Right forelimb (tissue), 1 donor: ENCODE measurements at places on chromosomes 11 and 22.
A peak's percentile ranks its signal among the peaks of the same experiment; 100 is the strongest.

DNA sequence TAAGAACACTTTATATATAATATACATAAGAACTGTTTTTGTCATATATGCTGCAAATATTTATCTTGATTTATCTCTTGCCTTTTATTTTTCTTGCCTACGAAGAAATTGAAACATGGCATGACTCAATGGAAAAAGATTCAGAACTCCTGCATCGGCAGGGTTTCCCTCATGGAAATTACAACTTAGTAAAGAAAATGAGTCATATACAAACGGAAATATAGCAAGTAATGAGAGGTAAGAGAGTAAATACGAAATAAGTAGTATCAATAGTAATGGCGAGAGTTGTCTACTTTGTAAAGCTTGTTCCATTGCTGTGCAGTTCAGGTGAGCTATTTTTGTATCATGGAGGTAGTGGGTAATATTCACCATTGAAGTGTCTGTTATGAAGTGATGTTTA lies 350.4 kb downstream of the DDX10 start:
- no peak for DNase-seq

DNA sequence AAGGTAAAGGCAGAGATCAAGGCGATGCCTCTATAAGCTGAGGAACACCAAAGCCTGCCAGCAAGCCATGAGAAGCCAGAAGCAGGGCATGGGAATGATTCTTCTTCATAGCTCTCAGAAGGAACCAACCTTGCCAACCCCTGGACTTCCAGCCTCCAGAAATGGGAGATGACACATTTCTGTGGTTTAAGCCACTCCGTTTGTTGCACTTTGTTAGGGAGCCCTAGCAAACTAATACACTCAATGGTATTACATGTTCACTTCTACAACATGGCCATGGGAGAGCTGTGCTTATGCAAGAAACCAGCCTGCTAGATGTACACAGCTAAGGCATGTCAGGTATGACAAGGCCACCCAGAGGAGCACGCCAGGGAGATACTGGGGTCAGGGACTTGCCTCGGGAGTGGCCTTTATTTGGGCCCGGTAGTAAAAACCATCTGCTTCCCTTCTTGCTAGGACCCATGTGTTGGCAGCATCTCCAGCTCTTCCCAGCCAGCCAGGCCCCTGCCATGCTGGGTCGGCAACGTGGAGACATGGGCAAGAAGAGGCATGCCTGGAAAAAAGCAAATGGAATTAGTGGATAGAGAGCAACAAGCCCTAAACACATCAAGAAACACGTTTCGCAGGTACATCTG lies 3.6 kb downstream of the C11orf16 start:
- DNase-seq: no peak

DNA sequence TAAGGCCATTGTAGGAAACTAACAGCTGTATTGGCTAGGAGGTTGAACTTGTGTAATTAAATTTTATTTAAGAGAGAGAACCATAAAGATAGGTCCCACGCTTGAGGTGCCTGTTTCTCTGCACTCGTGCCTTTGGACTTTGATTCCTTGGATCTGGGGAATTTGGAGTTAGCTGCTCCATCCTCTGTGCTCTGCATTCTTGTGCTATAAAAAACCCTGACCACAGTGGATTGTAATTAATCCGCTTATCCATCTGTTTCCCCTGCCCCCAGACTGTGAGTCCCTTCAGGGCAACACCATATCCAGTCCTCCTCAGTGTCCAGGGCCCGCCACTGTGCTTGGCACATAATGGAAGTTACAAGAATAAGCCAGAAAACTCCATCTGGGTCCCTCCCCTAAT lies 169.8 kb downstream of the SPON1 start:
- DNase-seq: no peak

GRCh38 chr22:39106326-39106725 lies 9.3 kb downstream of the APOBEC3H start:
- no peak for DNase-seq

DNA sequence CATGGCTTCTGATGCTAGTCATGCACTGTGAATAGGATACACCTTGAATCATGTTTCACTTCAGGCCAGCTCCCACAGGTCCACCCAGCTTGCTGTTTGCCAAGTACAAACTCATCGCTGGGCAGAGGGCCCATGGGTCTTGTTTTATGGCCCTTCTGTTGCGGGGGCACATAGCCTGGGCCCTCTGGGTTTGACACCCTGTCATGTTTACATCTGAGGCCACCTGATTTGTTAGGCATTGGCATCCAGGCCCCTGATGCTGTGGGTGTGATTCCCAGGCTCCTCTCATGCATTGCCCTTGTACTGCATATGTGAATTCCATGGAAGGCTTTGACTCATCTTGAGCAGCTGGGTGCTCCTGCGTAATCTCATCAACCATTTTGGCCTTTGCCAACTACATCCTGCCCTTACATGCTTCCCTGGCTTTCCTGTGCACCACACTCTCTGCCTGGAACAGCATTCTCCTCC lies 32.6 kb downstream of the PPFIBP2 start:
- no peak for DNase-seq

- DNase-seq: no peak
Measured at GRCh38 chr11:44255406-44256071, 54.4 kb downstream of the ALX4 start.

GRCh38 chr11:73962101-73962705 lies 11.4 kb downstream of the DNAJB13 start:
- no peak for DNase-seq

DNA sequence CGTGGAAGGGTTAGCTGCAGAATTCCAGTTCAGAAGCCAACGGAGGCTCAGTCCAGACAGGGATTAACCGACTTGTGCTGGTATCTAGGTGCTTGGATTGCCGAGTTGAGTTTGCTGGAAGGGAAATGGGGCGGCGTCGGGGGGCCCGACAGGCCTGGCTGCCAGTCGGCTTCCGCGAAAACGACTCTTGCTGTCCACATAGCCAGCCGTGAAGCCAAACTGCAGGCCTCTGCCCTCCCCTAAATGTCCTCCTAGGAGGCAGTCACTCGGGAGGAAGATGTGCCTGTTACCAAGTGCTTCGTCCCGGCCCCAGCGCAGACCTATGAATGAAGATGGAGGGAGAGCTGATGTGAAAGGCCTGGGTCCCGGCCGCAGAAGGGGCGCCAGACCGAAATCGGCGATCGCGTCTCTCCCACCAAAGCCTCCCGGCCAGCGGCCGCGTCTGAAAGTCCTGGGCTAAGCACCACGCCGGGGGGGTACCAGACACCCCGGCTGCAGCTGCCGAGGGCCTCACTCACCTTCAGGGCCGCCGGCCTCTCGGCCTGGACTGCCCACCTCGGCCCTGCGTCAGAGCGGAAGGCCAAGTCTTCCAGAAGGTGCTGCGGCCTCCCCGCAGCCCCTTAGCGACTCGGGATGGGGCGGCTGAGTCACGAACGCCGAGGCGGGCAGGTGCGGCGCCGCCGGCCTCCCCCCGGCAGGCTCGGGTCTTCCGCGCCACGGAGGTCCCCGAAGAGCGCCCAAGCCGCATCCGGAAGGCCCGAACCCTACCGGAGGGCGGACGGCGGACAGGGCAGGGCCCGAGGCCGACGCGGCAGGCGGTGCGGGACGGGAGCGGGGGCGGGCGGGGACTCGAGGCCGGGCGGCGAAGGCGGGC lies 7.5 kb downstream of the DPAGT1 start:
- peak; percentile 66 for DNase-seq

DNA sequence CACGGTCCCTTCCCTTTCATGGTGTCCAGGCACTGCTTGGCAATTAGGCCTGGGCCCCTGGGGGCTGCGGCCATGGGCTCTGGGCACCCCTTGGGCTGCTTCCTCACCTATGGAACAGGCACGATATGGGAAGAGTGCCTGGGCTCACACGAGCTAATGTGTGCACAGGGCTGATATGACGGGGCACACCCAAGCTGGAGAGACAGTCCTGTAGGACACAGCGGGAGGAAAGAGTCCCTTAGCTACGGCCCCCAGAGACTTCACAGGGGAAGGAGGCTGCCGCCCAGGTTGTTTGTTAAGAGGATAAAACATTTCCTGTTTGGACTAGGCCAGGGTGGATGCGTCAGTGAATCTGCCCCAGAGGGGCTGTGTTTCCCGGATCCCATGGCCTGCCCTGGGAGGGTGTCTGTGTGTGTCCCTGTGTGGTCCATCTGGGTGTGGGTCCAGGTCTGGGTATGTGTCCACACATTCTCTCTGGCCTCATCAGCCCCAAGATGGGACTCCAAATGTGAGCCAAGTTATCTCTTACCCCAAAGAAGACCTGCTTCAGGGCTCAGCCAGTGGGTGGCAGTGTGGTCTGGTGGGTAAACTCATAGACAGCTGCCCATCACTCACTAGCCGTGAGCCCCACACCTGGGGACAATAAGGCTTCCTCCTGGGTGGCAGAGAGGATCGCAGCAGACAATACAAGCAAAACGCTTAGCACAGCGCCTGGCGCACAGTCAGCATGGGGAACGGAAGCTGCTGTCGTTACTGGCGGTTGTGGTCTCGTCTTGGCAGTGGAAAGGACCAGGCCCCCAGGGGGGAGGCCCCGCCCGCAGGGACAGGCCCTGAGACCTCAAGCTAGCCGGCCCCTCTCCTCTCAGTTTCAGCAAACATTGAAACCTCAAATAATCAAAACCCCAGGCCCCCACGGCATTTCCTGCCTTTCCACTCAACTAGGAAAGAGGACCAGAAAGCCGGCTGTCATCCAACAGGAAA lies 3.2 kb upstream of the EMID1 start:
- peak; percentile 70 for DNase-seq

DNA sequence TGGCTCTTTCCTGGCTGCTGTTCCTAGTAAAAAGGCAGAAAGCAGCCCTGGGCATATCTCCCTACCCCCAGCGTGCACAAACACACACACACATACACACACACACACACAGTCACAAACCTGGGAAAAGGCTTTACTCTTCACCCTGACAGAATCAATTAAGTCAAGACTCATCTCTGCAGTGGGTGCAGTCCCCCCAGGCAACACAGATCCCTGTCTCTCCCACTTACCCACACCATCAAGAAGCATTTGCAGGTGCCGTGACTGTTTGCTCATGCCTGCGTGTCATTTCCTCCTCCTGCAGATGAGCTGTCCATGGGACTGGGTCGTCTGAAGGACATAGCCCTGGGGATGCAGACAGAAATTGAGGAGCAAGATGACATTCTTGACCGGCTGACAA lies 28.6 kb downstream of the SNAP29 start:
- no peak for DNase-seq
